ENCODE measurements at places on chromosomes 5 and 9.

DNA sequence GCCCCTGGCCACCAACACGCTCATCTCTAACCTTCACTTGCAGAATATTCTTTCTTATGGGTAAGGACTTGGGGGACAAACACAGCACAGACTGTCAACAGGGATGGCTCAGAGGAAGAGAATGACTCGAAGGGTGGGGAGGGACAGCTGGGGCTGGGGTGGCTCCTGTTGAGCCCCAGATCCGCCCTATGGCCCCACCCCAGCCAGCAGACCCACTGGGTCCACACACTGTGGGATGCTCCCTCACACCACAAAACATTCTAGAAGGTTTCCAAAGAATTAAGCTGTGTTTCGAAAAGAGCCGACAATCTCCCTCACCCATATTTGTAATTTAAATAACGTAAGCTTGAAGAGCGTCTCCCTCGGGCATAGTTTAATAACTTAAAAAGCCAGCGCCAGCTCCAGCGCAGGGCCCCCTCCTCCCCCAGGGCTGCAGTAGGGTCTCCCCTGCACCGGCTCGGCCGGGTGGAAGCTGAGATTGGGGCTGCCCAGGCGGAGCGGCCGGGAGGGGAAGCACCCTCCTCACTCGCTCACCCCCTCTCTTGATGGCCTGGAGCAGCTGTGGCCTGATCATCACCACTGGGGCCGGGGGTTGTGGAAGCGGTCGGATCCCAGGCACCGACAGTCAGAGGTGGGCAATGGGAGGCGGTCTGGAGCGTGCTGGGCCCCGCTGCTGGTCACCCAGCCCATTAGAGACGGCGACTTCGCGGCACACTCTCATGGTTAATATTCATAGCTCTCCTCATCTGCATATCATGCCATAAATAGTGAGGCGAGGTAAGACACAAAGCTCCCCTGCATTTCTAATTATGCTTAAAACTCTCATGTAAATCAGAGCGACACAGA, 37.6 kb downstream of the NACC2 start:
- peak; percentile 51 for ATAC-seq

DNA sequence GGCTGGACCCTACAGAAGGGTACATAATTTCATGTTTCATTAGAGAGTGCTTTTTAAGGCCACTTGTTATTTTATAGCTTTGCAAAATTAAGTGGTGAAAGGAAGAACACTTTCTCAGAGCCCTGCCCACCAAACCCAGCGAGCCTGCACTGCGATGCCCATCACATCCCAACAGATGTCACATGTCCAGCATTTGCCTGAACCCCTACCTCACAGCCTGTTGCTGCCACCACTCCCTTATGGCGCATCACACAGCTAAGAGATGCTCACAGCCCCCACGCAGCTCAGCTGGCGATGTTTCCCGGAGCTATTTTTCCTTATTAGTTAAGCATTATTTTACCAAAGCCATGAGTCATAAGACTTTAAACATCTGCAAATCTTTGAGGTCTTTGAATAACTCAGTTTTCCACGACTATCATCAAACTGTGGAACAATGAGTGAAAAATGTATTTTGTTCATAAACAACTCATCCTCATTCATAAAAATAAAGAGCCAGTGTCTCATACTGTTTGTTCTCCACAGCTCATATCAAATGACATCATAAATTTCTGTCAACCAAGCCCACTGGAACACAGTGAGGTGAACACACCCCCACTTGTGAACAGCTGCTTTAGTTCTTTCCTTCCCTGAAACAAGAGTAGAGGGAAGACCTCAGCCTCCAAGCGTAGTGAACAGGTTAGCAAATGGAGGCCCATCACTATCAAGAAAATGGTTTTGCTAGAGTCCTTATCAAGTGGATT, 104.9 kb downstream of the SYK start:
- no peak for ATAC-seq

- no peak for ATAC-seq
These were observed 140.0 kb upstream of the RAD23B start for GRCh38 chr9:107142896-107143603.

GRCh38 chr5:568061-568781, 43.9 kb upstream of the CEP72 start:
- ATAC-seq, result peak; percentile 37

DNA sequence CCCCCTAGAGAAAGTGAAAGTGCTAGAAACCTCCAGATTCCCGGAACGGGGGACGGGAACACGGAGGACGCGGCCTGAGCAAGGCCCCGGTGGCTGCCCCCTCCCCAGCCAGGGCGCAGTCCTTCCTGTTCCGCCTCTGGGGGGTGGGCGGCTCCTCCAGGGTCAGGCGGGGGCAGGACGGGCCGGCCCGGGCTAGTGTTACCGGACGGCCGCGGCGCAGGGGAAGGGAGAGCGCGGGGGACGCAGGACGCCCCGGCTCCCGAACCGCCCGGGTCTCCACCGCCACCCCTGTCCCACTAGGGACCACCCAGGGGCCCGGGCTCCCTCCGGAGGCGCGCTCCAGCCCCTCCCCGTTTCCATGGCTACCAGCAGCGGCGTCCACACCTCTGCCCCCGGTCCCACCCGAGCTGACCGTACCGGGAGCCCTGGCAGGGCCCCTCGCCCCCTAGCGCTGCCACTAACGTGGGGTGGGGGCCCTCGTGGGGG, 579 bp downstream of the SLC12A7 start:
- ATAC-seq, result peak; percentile 52

- ATAC-seq, result no peak
These were observed 284.5 kb downstream of the SPATA31D1 start for GRCh38 chr9:82273121-82273520.

- no peak for ATAC-seq
These were observed 7.9 kb downstream of the NKD2 start for GRCh38 chr5:1016476-1016875.

GRCh38 chr5:67249590-67249895, 52.9 kb upstream of the CD180 start:
- no peak for ATAC-seq

DNA sequence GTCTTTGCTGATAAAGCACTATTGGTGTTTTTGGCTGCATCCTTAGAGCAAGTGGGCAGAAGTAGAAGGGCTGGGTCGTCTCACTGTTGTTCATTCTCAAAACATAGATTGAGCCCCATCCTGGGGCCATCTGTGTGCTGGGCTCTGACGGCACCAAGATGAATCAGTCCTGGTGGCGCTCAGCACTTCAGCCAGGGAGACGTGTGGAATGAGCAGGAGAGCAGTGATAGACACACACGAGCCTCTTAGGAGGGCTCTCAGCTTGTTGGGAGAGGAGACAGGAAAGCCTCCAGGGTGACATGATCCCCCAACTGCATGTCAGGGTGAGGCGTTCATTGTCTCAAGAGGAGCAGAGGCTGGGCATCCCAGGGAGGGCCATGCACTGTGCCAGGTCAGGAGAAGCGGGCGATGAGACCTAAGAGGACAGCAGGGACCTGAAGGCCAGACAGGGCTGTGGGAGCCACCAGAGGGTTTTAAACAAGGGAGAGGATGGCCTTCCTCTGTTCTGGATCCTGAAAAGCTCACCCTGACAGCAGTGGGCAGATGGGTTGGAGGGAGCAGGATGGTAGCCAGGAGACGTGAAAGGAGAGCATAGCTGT, 115.8 kb downstream of the DAB2IP start:
- no peak for ATAC-seq

GRCh38 chr5:173771121-173771724, 116.9 kb upstream of the CPEB4 start:
- no peak for ATAC-seq

- ATAC-seq, result no peak
These were observed 477.5 kb downstream of the PDE4D start for GRCh38 chr5:59416026-59416425.

GRCh38 chr9:76652894-76653293, 111.3 kb upstream of the PCA3 start:
- no peak for ATAC-seq

DNA sequence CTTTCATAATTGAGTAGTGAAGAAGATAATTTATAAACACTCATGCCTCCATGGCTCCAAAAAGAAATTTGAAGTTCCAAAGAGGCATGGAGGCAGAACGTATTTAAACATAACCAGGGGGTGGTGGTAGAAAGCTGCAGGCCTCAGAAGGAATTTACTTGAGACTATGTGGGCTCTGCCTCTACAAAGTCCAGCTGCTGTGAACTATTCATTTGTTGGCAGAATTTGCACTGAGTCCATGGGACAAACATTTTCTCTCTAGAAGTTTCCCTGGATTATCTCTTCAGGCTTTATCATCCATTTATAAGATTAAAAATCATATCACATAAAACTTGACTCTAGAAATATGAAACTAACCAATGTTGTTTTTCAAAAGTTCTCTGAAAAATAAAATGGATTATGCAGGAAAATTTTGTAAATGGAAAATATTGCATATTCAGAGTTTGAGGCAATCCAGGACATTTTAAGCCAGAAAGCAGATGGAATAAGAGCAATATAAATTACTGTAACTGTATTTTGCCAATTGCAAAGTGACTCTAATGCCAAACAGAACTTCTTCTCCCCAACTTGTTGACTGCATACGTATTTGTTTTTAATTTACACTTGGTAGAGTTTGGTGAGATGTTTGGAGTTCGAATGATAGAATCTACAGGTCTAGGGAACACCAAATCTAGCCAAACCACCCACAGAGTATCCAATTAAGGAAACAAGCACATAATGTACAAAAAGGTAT, 258.2 kb downstream of the ENC1 start:
- no peak for ATAC-seq

DNA sequence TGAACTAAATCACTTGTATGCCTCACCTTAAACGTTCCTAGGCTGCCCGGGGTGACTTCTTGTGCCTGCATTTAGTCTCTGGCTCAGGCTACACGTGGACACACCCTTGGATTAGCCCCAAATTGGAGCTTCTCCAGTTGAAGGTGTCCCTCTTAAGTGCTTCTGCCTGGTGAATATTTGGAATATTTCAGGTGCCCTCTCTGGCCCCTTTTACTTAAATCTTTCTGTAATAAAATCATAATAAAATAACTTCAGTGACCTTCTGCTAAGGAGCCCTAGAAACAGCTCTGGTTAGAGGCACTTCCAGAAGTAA, 74.3 kb upstream of the KLF9 start:
- ATAC-seq, result no peak

DNA sequence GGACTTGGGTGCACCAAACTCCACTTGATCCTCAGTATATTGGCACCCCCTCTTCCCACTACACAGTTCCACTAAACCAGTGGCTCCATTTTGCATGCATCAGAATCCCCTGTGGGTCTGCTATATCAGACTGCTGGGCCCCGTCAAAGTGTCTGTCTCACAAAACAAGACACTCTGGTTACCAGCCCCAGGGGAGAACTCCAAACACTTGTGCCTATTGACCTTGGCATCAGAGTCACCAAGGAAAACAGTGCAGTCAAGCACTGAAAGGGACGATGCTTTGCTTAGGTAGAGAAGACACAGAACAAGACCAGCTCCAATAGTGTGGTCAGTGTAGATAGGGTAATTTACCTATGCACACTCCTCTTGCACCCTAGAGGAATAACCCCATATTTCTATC, 205.8 kb upstream of the RAI14 start:
- ATAC-seq, result no peak

GRCh38 chr9:105038051-105038450, 110.1 kb upstream of the ABCA1 start:
- ATAC-seq, result no peak

- peak; percentile 84 for ATAC-seq
These were observed 23.6 kb downstream of the PRRC2B start for GRCh38 chr9:131417264-131418142.

DNA sequence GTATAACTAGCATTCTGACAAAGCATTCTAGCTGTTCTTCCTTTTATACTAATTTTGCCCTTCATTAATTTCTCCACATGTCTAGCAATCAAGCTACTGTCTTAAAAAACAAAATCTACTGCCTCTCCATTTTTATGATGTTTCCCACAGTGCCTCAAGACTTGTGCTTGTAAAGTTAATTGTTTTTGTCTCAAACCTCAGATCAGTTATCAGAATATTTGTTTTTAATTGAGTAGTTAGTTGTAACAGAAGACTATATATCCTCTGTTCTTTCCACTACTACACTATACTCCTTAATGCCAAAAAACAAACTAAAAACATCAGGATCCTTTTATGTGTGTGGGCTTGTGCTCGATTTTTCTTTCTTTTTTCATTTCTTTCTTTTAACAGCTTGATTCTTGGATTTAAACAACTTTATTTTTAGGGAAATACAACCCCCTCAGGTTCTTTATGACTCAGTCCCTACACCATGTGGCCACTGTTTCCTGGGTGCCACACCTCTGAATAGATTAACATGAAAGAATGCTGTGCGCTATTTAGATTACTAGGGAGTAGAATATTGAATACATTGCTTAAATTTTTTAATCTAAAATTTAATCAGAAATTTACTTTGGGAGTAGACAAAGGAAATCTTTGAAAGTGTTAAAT, 1.2 kb downstream of the ASPN start:
- ATAC-seq, result no peak

GRCh38 chr9:75047506-75047905, 19.4 kb upstream of the CARNMT1 start:
- no peak for ATAC-seq

- no peak for ATAC-seq
These were observed 243.2 kb upstream of the IRX4 start for GRCh38 chr5:2125901-2126265.

- ATAC-seq, result peak; percentile 48
These were observed 5.6 kb downstream of the P4HA2 start for GRCh38 chr5:132221781-132222648.

GRCh38 chr9:116286297-116286696, 132.7 kb downstream of the PAPPA start:
- no peak for ATAC-seq

DNA sequence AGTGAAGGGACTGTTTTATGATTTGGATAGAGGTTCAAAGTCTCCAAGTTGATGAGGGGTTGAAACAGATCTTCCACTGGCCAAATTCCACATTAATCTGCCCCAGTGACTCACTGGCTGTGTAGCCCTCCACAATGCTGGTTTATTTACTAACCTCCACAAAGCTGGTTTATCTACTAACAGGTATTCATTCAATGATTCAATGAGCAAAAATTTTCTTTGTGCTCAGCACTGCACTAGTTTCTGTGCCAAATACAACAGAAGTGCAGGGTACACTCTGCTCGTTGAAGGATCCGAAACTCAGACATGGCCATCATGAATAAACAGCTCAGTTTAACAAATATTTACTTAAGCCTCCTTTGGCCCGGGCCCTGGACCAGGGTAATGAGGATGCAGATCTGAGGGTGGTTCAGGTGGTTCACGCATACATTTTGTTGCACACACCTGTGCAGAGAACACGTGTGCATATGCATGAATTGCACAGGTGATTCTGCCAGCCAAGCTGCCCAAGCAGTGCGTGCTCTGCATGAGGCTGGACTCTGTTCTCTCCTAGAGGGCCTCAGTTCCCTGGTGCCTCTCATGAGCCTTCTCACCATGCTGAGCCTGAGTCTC, 71.0 kb downstream of the SH3PXD2B start:
- no peak for ATAC-seq

GRCh38 chr5:6760686-6761085, 47.5 kb downstream of the TENT4A start:
- ATAC-seq, result no peak

DNA sequence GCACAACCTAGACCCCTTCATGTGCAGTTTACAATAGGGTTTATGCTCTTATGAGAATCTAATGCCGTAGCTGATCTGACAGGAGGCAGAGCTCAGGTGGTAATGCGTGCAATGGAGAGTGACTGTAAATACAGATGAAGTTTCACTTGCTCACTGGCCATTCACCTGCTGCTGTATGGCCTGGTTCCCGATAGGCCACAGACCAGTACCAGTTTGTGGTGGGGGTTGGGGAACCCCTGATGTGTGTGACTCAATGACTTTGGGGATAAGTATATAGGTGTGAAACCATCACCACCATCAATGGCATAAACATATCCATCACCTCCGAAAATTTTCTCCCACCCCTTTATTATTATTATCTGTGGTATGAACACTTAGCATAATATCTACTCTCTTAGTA, 42.1 kb downstream of the TLR4 start:
- no peak for ATAC-seq

- ATAC-seq, result no peak
These were observed 103.8 kb downstream of the DMXL1 start for GRCh38 chr5:119174578-119175163.
